Muscle of arm (tissue), 14 donors: ENCODE measurements at places on chromosomes 11 and 22.

- no peak for DNase-seq
These were observed 19.5 kb upstream of the TPH1 start for GRCh38 chr11:18065572-18065971.

- DNase-seq, result no peak
These were observed 2.0 kb upstream of the NARS2 start for GRCh38 chr11:78576549-78577097.

DNA sequence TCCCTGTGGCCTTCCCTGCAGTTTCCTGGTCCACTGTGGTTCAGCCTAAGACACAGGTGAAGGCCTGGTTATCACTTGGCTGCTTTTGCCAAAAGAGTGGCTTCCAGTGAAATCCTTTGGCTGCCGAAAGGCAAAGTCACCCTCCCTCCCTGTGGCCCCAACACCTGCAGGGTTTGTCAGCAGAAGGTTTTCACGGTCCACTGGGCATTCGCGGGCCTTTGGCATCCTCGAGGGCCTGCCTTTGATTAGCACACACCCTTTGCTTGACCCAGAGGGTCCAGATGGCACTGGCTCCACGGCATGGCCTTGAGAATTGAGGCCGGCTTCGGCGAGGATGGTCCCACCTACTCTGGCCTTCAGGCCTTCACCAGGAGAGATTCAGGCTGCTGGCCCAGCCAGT is 35.3 kb downstream of the RTN4R start:
- no peak for DNase-seq

DNA sequence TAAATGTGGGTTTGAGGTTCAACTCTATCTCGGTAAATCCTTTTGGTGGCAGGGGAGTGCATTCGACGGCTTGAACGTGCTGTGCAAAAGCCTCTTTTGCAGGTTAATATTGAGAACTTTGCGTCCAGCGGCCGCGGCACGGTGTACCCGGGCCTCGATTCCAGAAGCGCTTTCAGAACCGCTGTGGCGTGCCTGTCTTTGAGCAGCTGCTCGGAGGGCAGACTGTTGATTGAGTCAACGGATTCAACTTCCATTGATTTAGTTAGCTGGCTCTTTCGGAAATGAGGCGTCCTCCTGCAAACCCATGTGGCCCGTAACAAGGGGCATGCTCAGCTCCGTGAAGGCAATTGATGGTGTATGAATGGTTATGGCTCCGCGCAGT is 1247.8 kb downstream of the BRD1 start:
- DNase-seq, result no peak

DNA sequence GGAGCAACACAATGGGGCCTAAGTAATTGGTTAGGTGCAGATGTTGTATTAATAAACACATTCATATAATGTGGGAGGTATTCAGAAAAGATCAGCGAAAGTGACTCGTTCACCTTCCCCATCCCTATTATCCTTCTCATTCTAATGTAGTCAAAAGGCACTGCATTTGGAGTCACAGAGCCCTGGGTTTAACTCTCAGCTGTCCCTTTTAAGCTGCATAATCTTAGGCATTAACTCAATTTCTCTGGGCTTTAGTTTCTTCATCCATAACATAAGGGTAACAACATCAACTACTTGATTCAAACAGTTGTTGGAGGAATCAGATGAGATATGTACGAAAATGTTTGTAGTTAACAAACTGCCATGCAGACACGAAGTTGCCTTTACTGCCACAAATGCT is 187.6 kb upstream of the PITPNB start:
- DNase-seq, result no peak

DNA sequence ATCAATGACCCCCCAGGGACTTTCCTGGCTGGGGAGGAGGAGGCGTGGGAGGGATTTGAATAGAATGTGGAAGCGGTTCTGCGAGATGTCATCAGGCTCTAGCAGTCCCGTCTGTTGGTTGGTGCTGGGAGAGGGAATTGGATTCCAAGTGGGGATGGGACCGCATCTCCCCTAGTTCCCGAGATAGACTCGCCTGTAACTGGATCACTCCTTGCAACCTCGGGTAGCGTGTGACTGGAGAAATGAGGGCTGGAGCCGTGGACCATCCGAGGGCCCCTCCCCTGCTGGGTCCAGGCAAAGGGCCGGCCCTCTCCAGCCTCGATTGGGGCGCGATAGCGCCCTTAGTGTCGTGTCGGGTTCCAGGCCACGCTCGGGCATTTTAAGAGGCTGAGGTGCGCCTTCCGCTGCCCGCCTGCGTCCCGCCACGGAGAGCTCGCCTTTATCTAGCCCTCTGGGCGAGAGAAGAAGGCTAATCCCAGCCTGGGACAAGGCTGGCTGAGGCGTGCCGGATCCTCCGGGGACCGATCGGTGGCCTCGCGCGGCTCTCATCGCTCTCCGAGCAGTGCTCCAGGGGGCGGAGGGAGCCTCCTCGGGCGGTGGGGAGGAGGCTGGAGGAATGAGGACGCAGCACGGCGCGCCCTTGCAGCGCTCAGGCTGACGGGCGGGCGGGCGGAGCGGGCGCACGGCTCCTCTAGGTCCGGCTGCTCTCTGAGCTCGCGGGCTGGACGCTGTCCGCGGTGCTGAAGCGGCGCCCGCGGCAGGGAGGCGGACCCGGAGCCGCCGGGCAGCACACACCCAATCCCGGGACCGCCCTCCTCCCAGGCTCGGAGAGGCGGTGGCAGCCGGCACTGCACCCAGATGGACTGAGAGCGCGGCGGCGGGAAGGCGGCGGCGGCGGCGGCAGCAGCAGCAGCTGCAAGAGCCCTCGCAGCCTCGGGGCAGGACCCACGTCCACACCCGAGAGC is 107.8 kb downstream of the OSBP2 start:
- DNase-seq, result peak; percentile 89

DNA sequence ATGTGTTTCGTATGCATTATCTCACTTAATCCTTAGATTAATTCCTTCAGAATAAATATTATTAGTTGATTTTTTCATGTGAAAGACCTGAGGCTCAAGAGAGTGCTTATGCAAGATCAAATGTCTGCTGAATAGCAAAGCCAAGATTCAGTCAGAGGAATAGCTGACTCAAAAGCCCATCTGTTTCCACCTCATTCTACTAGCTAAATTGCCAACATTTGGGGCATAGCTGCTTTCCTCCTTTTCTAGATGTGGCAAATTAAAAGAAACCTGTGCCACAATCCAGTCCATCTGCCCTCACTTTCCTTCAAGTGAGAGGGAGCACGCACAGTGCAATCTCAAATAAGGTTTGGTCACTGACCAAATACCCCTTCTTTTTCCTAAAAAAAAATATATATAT is 121.1 kb downstream of the PAX6 start:
- no peak for DNase-seq

GRCh38 chr11:30474151-30474954 is 111.8 kb downstream of the MPPED2 start:
- no peak for DNase-seq

GRCh38 chr11:63277345-63277943 is 34.0 kb upstream of the SLC22A25 start:
- DNase-seq, result no peak

DNA sequence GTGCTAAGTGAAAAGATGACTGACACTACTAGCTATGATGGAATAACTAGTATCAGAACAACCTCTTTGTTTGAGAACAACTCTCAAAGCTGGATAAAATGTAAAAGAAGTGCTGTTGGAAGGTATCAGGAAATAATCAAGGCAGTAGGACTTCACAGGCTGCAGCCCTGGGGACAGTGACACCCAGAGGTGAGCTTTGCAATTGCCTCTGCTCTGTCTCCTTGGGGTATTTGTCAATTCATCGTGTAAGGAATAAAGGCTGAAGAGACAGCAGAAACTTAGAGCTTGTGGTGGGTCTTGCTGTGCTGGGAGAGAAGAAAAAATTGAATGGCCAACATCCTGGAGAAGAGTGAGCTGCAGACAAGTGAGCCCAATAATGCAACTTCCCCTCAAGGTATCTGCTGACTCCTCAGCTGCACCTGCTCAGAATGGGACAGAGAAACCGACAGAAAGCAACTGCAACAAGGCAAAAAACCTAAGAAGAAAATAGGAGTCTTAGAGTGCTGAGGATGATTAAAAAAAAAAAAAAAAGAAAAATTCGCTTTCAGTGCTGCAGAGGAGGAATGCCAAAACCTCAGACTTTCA is 141.1 kb downstream of the RCN1 start:
- DNase-seq, result no peak
